ENCODE measurements at places on chromosomes 1 and 21. TPM values are rescaled to one million over a fixed set of nuclear protein-coding genes. Genes with fewer than 3 reads are reported as not detected.

GRCh38 chr1:88354256-88354655 is 329.8 kb upstream of the PKN2 start:
- no peak for DNase-seq

GRCh38 chr1:118042501-118042900 is 113.0 kb downstream of the WDR3 start:
- no peak for DNase-seq

GRCh38 chr21:15472108-15473040 is 257.4 kb upstream of the USP25 start:
- no peak for DNase-seq

DNA sequence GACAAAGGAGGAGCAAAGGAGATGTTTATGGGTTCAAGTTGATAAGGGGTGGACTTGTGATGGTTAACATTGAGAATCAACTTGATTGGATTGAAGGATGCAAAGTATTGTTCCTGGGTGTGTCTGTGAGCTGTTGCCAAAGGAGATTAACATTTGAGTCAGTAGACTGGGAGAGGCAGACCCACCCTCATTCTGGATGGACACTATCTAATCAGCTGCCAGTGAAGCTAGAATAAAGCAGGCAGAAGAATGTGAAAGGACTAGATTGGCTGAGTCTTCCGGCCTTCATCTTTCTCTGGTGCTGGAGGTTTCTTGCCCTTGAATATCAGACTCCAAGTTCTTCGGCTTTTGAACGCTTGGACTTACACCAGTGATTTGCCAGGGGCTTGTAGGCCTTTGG is 98.7 kb upstream of the DAB1 start:
- no peak for DNase-seq

- no peak for DNase-seq
Observed at GRCh38 chr1:199510314-199510713, 517.2 kb upstream of the NR5A2 start.

DNA sequence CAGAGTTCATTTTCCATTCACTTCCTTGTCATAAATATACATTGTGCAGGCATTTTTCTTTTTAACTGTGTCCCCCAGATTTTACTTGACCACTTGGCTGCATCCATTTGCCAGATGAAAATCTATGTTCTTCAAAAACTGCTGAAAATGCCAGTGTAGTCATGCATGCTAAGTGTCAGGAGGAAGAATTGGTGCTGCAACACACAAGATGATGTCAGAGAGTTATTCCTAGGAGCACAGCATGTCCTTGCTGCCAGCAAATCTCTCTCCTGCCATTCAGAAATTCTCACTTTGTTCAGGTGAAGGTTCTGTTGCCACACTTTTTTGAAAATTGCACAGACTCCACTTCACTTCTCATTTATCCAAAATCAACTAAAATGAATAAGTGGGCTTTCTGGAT is 106.4 kb upstream of the MAGI3 start:
- no peak for DNase-seq

DNA sequence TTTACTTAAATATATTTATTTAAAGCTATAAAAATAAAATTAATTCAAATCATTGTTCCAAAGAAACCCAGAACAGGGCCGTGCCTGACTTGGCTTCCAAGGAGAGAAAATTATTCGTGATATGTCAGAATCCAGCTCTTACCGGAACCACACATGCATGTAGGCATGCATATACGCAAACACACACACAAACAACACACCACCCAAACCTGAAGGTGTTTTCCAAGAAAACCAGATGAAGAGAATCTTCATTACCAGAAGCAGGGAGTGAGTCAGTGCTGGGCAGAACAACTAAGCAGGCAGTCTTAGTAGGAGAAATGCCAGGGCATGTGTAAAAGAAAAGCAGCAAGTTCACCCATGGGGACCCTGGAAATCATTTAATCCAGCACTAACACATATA is 432.0 kb upstream of the BEND5 start:
- DNase-seq = no peak

- DNase-seq = no peak
Observed at GRCh38 chr1:22111620-22112019, 31.3 kb downstream of the WNT4 start.

GRCh38 chr1:151729157-151729965 is 8.0 kb downstream of the RIIAD1 start:
- no peak for DNase-seq

- peak; percentile 32 for DNase-seq
Observed at GRCh38 chr1:117146575-117147340, 25.2 kb upstream of the TRIM45 start.

GRCh38 chr21:34946916-34947534 is 102.1 kb downstream of the RUNX1 start:
- DNase-seq = no peak

GRCh38 chr1:55231745-55232144 is 16.6 kb upstream of the USP24 start:
- no peak for DNase-seq

DNA sequence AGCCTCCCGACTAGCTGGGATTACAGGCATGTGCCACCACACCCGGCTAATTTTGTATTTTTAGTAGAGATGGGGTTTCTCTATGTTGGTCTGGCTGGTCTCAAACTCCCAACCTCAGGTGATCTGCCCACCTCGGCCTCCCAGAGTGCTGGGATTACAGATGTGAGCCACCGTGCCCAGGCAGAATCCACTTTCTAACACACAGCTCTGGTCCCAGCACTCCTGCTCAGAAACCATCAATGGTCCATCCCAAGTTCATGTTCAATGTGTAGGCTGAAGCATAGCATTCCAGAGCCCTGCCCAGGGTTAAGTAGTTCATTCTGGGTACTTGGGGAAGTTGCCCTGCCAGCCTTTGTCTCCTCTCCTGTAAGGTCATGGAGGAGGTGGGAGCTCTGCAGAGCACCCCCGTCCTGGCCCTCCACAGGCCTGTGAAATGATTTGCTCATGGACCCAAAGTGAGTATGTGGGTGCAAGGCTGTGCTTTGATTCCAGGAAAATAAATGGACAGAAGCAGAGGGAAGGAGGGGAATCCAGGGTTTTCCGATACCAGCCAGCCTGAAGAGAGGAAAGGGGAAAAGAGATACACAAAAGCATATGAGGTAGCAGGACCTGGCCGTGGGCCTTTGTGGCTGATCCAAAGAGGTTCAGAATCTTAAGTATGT is 55.2 kb downstream of the NENF start:
- no peak for DNase-seq

- no peak for DNase-seq
Observed at GRCh38 chr1:229217716-229218115, 53.2 kb upstream of the RAB4A start.

GRCh38 chr1:116258668-116259419 is 114.2 kb upstream of the ATP1A1 start:
- no peak for DNase-seq

KIF17 gene
- total RNA-seq = 3.2 TPM

COL24A1 gene
- total RNA-seq = 1.5 TPM

PPIAL4G gene
- total RNA-seq = not detected

SMG7 gene
- 41.8 TPM for total RNA-seq

LCK gene
- 1.2 TPM for total RNA-seq

INAVA gene
- 0.29 TPM for total RNA-seq

HCRTR1 gene
- total RNA-seq = 0.42 TPM

CCDC17 gene
- total RNA-seq = 1.2 TPM

SIM2 gene
- total RNA-seq = not detected

ARV1 gene
- 19.9 TPM for total RNA-seq

APCS gene
- total RNA-seq = not detected

FBXO2 gene
- 7.9 TPM for total RNA-seq
